ENCODE measurements at places on chromosomes 11 and 22.

DNA sequence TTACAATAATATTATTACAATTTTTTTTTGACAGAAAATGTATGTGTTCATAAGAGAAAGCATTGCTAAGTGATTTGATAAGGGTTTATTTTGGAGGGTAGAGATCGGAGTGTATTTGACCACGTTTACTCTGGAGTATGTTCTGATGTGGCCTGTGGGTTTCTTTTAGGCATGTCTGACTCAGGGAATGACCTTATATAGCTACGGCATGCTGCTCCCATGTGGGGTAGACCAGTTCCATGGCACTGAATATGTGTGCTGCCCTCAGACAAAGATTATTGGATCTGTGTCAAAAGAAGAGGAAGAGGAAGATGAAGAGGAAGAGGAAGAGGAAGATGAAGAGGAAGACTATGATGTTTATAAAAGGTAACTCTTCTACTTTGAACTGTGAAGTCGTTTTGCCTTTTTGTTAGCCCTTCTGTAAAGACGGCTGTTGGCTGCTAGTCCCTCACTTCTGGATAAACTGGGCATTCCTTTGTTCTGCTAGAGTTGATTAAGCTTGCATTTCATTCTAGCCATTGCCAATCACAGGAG is 38.1 kb upstream of the ST14 start:
- no peak for DNase-seq

- DNase-seq: peak; percentile 17
These were observed 9.2 kb downstream of the POU2AF3 start for GRCh38 chr11:111307472-111308108.

- peak; percentile 54 for DNase-seq
These were observed 1.7 kb upstream of the ABTB2 start for GRCh38 chr11:34359548-34359891.

- no peak for DNase-seq
These were observed 63.0 kb downstream of the HORMAD2 start for GRCh38 chr22:30143265-30143664.

GRCh38 chr22:26956371-26956770 is 299.0 kb downstream of the MIAT start:
- DNase-seq: no peak

DNA sequence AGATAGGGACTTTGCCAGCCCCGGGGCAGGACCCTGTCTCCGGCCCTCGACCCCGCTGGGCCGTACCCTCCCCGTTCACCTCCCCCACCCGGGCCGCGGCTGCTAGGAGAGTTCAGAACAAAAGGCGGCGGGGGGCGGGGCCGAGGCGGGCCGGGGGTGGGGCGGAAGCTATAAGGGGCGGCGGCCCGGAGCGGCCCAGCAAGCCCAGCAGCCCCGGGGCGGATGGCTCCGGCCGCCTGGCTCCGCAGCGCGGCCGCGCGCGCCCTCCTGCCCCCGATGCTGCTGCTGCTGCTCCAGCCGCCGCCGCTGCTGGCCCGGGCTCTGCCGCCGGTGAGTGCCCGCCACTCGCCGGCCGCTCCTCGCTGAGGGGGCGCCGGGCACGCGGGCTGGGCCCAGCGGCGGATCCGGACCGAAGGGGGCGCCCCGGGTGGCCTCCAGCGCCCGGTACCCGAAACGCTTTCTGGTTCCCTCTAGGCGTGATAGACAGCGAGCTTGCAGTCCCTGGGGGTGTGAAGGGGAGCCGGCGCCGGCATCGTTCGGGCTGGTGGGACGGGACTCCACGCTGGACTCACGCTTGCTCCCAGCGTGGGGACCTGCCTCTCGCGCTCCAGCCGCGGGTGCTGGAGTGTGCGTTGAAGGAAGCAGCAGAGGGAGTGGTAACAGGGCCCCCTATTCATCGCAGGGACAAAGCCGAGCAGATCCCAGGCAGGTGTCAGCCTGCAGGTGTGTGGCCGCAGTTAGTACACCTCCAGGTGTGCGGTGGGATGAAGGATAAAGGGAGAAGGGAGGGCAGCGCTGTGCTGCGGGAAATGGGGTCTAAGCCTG is at the start of gene MMP11:
Gene MMP11 (plus strand): TSS at position 201 of the 825 bp plus-strand sequence. CDS start 22 bp downstream, at position 223.
- peak; percentile 72 for DNase-seq

DNA sequence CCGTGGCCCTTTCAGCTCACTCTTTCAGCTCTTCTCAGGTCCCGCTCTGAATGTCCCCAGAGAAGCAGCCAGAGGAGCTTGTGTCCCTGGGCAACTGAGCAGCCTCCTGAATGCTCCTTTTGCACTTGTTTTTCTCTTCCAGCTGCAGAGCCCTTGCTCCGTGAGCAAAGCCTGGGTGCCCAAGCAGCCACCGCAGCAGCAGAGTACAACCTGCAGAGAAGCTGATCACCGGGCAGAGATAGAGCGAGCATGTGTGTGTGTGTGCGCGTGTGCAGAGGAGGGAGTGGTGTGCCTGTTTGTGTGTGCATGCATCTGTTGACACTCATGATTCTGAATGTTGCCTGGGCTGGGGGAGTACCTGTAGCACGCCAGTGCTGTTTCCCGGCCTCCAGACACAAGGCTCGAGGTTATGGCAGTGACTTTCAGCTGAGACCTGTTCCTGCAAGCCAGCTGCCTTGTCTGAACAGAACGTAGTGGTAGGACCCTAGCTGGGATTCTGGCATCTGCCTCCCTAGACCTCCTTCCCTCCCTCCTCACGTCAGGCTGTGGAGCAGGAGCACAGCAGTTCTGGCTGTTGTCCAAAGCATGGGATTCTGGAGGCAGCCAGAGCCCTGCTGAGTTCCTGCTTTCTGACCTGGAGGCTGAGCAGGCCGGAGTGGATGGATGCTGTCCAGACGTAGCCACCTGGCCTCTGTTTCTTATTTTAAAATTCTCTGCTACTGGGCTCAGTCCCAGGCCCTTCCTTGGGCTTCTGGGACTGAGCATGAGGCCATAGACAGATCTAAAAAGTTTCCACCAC is 4.5 kb upstream of the MAPK8IP1 start:
- DNase-seq: peak; percentile 19

DNA sequence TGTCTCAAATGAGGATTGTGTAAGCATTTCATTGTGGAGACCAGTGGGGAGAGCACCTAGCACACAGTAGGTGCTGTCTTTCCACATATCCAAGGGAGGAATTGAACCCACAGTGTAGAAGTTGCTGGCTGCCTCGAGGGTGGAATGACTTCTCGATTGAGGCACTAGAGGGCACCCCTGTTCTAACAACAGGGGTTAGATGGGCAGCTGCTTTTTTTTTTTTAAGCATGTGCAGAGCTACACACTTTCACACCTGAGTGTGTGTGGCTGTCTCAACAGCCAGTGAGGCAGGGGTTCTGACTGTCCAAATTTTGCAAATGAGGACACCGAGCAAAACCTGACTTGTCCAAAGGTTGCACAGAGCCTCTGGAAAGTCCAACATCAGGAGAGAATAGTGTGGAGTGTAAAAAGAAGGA is 118.2 kb upstream of the CRYBB3 start:
- peak; percentile 36 for DNase-seq

GRCh38 chr11:6630632-6631291 is 11.5 kb upstream of the TPP1 start:
- DNase-seq: no peak

GRCh38 chr11:16924462-16924825 is 89.8 kb downstream of the PLEKHA7 start:
- DNase-seq: no peak

DNA sequence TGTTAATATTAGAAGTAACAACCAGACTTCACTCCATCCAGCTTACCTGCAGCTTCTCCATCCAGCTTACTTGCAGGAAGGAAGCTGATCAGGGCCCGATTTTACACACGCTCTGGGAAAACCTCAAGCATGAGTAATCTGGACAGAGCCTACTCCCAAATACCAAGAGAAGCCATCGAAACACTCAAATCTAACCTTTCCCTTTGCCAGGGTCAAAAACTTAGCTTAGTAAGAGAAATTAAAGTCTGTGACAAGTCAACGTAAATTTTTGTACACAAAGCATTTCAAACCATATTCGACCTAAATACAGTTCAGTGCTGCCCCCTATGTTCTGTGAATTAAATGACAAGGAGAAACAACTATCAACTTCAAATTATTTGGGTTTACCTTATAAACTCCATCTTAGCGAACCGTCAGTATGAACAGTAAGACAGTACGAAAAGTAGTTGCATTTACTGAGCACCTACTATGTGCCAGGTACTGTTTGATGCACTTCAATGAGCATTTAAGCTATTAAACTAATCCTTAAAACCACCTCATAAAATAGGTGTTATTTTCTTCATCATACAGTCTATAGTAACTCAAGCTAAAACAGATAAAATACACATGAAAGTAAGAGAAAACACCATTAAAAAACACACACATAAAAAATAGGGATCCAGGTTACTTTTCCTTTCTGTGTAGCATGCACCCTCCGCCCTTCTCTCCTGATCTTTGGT is 36.9 kb downstream of the ARFGAP3 start:
- peak; percentile 42 for DNase-seq

DNA sequence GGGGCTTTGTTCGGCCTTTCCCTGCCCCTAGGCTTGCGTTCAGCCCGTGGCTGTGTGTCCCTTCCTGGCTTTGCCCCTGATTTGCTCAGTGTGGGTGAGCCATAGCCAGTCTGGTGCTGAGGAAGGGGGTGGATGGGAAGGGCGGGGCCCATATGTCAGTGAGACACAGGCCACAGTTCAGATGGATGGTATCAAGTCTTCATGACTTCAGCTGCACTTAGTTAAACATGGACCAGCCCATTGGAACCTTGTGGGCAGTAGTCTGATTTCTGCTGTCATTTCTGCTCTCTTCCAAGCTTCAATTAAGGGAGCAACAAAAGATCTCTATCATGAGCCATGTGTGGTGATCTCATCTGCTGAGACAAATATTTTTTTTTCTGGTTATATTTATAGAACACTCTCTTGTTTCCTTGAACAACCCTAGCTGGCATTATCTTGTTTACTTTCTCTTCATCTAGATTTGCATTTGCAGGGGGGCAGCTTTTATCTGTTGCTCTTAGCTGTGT is 21.6 kb upstream of the PEX26 start:
- no peak for DNase-seq

- DNase-seq: peak; percentile 23
These were observed 316.2 kb downstream of the SOX6 start for GRCh38 chr11:16040151-16040550.

GRCh38 chr11:28243581-28243980 is 135.4 kb downstream of the METTL15 start:
- no peak for DNase-seq

GRCh38 chr11:110777775-110778174 is 65.5 kb upstream of the ARHGAP20 start:
- no peak for DNase-seq

GRCh38 chr11:102144357-102145355 is 34.4 kb downstream of the YAP1 start:
- DNase-seq: no peak

GRCh38 chr22:28923826-28924732 is 40.7 kb downstream of the ZNRF3 start:
- no peak for DNase-seq

- no peak for DNase-seq
These were observed 524 bp downstream of the MTMR2 start for GRCh38 chr11:95923439-95923727.

DNA sequence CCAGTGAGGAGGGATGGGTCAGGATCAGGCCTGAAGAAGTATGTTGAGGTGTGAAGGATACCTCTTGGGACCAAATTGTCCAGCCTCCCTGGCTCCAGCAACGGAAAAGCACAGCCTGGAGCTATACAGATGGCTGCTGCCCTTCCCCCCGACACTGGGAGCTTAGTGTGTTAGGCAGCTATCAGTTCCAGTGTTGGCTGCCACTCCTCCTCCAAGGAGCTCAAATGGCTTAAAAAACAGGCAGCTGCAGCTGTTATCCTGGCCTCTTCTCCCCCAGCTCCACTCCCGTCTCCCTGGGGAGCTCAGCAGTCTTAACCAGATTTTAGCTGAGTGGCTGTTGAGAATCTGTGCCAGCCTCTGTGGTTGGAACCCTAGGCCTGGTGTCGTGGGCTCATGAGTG is 225.0 kb downstream of the JRKL start:
- peak; percentile 99 for DNase-seq

GRCh38 chr11:58813693-58814092 is 30.8 kb downstream of the GLYATL2 start:
- DNase-seq: no peak

DNA sequence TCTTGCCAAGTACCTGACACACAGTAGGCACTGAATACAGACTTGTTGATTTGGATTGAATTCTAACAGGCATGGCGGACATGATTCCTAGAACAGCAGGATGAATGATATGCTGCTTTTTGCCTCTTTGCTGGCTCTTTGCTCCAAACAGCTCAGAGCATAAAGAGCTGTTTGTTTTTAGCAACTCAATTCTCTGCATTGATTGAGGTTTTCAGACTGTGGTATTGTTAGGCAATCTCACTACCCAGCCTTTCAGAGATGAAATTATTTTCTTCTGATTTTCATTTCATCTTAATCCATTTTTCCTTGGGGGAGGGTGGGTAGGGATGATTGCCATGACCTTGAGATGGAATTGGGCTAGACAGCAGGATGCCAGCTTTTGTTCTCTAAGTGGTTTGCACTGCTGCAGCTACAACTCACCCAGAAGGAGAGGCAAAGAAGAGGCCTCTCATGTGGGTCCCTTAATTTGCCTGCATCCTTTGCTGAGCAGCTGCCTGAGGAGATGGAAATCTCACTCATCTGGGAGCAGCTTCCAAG is 20.5 kb downstream of the COA4 start:
- no peak for DNase-seq

GRCh38 chr11:99068832-99069231 is 48.1 kb downstream of the CNTN5 start:
- DNase-seq: no peak

DNA sequence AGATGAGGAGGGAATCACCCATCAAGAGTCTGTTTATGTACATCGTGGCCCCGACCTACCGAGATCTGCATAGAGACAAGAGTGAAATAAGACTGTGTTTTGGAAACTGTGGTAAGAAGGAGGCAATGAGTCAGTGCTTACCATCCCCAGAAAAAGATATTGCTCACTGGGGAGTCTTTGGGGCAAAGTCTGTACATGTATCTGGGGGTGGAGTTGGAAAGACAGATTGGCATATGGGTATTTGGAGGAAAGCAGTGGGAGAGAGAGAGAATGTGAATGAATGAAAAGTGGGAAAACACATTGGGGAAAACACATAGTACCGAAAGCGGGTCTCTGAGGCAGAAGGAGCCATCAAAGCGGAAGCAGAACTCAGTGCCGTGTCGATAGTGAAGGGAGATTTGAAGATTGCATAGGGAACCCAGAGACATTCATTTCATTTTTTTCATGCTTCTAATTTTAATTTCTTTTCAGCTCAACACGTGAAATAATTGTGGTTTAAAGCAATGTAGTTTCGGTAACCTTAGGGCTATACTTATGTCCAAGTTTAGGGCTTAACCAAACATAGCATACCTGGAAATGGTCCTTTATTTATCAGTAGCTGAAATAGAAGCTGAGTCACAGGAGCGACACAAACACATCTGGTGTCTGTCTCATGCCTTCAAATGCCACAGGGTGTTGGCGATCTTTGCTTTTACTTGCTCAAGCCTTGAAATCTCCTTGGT is 98.6 kb upstream of the CD44 start:
- no peak for DNase-seq

GRCh38 chr22:36835903-36836302 is 19.1 kb upstream of the PVALB start:
- no peak for DNase-seq

- peak; percentile 23 for DNase-seq
These were observed 480 bp downstream of the PLEKHA7 start for GRCh38 chr11:17013548-17014320.

All from NCI-H82 (cell line).